ENCODE measurements at places on chromosomes 2 and 18.

- no peak for DNase-seq
These were observed 34.5 kb upstream of the DSEL start for GRCh38 chr18:67550872-67551520.

- no peak for DNase-seq
These were observed 15.4 kb downstream of the MRPL44 start for GRCh38 chr2:223972656-223973102.

- no peak for DNase-seq
These were observed 103.7 kb downstream of the EPB41L3 start for GRCh38 chr18:5439986-5440696.

DNA sequence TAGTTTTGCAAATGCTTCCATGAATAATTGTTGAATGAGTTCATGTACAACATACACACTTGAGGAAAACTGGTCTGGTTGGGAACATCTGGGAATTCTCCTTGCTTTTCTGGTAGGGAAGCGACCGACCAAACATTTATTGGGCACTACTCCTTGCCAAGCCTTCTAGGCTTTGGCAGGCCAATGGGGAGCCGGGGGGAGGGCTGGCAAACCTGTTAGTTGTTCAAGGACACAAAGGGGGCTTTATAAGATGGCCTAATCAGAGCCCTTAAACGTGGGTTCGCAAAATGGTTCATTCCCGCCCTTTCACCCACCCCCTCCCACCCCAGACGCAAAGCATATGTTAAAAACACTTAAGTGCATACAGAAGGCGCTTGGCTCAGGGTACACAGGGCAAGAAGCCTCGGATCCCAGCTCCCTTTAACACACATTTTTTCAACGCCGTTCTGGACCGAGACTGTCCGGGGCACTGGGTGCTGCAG is 844 bp upstream of the VSNL1 start:
- DNase-seq = no peak

- no peak for DNase-seq
These were observed 29.3 kb upstream of the ZNF385B start for GRCh38 chr2:179890666-179891065.

DNA sequence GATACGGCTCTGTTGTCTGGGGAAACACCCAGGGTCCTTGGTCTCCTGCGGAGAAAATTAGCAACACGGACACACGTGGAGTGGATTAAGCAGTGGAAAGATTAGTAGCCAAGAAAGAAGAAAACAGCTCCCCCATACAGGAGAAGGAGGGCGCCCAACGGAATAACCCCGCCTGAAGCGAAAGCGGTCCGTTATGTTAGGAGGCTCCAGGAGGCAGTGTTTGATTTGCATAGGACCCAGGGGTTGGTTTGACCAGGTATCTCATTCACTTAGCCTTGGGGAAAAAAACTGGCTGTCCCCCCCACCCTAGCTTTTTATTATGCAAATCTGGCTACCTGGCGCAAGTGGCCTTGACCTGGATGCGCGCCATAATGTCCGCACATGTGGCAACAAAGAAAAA is 170.1 kb upstream of the KYNU start:
- DNase-seq = no peak

DNA sequence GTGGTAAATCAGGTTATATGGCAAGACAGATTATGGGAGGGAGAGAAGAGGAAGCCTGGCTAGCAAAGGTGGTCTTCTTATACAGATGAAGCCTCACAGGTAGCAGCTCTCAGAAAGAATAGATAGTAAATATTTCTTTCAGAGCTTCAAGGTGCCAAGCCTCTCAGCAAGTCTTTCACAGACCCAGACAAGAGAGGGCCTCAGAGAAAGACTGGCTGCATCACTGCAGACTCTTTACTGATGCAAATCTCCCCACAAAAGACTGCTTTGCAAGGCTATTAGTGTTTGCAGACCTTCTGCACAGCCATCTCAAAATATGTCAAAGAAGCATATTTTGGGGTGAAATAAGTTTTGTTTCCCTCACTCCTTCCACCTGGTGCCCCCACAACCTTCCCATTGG is 372.4 kb upstream of the RND3 start:
- no peak for DNase-seq

DNA sequence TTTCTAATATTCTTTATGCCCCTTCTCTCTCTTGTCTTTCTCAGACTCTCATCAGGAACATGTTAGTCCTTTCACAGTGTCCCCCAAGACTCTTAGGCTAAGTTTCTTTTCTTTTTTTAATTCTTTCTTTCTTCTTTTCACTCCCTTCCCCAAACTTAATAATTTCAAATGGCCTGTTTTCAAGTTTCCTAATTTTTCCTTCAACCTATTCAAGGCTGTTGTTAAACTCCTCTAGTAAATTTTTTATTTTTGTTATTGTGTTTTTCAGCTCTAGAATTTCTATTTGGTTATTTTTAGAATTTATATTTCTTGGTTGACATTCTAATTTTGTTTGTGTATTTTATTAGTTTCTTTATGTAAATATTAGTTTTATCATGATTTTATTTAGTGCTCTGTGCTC is 236.6 kb upstream of the GYPC start:
- no peak for DNase-seq

DNA sequence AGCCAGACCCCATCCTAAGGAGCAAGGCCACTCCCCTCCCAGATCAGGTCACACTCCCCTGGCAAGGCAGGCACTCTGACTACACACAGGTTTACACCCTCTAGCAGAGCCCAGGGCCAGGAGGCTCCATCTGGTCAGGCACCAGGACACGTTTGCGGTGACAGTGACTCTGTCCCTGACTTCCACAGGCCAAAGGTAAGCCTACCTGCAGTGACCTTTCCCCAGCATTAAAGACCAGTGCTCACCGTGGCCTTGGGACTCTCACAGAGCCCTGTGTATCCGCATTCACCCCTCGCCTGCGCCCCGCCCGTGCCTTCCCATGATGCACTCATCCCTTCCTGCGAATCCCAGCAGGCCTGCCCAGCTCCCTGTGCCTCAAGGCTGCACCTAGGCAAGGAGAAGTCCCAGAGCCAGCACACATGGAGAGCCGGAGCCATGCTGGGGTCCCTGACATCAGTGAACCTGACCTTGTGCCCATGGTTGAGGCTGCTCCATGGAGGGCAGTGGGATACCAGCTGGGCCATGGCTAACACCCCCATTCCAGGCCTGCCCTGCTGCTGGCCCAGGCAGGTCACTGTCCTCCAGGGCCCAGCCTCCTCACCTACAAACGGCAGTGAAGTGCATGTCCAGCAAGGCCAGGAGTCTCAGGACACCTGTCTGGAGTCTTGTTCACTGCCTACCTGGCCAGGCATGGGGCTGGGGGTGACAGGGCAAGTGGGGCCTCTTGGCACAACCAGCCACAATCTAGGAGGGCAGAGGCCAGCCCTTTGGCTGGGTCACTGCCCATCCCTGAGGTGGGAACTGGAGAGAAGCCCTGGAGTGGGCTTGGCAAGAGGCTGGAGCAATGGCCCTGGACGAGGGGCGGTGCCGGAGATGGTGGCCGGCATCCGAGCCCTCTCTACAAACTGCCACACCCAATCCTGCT is 3.0 kb downstream of the NEURL3 start:
- no peak for DNase-seq

GRCh38 chr2:1162768-1163584 is 212.3 kb downstream of the SNTG2 start:
- DNase-seq = no peak

GRCh38 chr18:44941516-44941915 is 260.8 kb downstream of the SETBP1 start:
- DNase-seq = no peak

DNA sequence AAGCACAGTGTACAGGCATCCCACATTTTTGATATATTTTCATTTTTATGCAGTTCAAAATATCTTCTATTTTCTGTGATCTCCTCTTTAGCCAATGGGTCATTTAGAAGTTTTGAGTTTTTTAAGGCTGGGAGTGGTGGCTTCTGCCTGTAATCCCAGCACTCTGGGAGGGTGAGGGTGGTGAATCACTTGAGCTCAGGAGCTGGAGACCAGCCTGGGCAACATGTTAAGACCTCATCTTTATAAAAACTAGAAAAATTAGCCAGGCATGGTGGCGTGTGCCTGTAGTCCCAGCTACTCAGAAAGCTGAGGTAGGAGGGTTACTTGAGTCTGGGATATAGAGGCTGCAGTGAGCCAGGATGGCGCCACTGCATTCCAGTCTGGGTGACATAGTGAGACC is 17.8 kb downstream of the UBR3 start:
- DNase-seq = no peak

DNA sequence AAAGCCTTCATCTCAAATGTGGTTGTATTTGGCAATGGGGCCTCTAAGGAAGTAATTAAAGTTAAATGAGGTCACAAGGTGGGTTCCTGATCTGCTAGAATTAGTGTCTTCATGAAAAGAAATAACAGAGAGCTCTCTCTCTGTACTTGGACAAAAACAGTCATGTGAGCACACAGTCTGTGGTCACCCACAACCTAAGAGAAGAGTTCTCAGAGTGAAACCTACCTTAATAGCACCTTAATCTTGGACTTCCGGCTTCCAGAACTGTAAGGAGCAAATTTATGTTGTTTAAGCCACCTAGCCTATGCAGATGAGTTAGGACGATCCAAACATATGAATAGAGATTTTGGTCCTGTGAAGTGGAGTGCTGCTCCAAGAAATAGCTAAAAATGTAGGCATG is 758.9 kb downstream of the LRRTM4 start:
- no peak for DNase-seq

DNA sequence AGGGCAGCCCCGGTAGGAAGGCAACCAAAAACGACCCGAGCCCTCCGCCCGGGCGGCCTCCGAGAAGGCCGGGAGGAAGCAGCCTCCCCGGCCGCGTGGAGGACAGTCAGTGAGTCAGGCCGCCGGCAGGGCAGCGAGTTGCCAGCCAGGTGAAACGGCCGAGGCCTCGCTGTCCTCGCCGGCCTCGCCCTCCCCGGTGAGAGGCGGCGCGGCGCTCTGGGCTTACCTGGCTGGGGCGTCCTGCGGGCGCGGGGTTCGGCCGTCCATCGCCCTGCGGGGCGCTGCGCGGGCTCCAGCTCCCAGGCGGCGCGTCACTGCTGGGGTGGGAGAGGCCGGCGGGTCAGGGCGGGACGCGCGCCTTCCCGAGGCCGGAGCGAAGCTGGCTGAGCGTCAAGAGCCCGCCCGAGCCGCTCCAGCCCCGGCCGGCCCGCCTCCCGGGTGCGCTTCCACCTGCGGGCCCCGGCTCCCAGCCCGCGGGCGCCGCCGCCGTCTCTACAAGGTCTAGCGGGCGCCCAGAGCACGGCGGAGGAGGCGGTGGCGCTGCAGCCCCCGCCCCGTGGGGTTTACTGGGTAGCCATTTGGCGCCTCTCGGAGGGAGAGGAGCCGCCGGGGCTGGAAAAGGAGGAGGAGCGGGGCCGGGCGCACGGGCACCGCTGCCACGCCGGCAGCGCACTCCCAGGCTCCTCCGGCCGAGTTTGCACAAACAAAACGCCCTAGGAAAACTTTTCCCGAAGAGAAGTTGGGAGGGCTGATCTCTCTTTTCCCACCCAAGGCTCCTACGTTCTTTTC is 499 bp downstream of the COBLL1 start:
- peak; percentile 64 for DNase-seq

GRCh38 chr18:79392226-79392625 is 3.5 kb upstream of the NFATC1 start:
- no peak for DNase-seq
